Sciatic nerve (tissue), 2 donors: ENCODE measurements at places on chromosomes 13 and 19.

DNA sequence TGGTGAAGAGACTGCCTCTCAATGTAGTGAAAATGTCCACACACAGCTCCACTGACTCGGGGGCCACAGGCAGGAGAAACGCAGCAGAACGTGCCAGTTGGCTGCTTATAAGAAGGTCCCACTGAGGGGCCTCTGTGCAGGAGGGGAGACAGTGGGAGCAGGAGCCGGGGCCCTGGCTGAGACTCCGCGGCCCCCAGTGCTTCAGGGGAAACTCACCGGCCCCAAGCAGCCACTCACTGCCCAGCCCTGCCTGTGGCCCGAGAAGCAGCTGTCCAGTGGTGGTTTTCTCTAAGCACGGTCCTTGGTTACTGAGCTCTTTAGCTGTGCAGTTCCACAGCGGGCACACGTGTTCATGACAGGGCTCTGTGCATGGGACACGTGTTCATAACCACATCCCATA lies 91.9 kb upstream of the MCF2L start:
- DNase-seq: no peak

- DNase-seq: no peak
These were observed 3.1 kb downstream of the RPS16 start for GRCh38 chr19:39432677-39433025.

DNA sequence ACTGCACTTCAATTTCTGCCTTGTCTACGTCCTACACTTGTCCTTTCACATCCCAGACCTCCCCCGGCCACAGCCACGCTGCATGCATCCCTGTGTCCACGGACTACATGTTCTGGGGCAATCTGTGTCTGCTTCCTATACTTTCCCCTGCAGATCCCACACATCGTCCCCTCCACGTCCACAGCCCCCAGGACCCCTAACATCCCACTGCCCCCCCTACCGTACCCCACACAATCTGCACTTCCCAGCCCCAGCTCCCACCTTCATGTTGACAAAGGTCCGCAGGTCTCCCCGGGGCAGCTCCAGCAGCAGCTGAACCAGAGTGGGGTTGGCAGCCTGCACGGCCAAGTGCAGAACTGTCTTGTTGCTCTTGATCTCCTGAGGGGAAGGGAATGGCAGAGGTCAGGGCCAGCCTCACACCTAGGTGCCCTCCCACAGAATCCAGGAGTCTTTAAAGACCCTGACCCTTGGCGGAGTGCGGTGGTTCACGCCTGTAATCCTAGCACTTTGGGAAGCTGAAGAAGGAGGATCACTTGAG lies 10.2 kb downstream of the NFKBID start:
- no peak for DNase-seq

GRCh38 chr19:39845933-39846677 lies at the start of gene FBL:
Gene FBL, minus strand, starts transcription at chr19:39846379. Its CDS starts 79 bp downstream, at chr19:39846300.
- DNase-seq: peak; percentile 99

- DNase-seq: no peak
These were observed 487.8 kb upstream of the SPRY2 start for GRCh38 chr13:80828759-80829158.

DNA sequence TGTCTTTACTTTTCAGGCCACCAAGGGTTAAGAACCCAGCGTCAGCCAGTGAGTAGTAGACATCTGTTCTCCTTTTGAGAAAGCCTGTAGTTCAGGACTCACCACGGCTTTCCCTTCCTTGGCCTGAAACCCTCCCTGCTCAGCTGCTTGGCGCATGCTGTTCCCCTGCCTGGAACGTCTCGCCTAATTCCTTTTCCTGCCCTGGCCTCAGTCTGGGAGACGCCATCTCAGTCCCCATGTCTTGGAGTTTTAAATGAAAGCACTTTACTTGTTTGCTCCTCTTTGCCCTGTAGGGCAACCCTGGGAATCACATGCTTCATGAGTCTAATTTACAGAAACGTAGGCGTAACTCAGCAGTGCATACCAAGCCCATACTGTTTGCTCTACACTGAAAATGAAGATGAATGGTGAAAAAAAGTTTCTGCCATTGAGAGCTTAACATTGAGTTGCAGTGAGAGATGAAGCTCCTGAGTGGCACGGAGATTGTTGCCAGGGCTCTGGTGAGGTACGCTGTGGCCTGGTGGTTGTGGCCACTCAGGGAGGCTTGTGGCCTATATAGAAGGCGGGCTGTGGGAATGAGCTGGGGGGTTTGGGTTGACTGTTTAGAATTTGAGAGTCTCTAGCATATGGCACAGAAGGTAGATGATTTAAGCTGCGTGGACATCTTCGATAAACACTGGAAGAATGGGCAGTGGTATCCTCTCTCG lies 52.8 kb downstream of the GATAD2A start:
- DNase-seq: no peak

- no peak for DNase-seq
These were observed 446.4 kb downstream of the COG6 start for GRCh38 chr13:40101708-40102359.

DNA sequence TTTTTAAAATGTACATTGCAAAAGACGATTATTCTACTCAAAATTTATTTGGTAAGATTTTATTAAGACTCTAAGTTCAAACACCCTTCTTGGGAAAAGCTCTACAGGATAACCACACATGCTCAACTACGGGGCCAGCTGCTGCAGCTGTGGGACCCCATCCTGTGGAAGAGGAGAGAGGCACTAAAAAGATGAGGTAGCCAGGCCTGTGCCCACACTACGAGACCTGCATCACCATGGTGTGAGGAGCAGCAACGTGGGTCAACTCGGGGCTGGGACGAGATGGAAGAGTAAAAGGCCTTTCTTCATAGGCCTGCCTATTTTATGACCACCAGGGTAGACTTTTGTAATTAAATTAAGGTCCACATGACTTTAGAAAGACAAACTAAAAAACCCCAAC lies 4.6 kb upstream of the CCNP start:
- no peak for DNase-seq

DNA sequence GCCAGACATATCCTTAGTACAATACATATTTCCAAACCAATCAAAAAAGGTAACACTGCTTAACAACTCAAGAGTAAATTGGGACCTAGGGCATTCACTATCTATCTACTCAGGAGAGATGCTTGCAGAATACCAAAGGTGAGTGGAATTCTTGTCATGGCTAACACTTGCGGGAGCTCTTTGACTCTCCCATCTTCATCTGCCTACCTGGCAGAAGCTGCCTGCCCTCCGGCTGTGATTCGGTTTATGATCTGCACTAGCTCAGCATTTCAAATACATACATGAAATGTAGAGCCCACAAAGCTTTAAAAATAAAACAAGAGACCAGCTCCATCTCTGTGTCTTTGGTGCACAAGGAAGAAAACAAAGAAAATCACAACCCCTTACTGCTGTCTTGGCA lies 127.3 kb downstream of the STARD13 start:
- DNase-seq: no peak

GRCh38 chr13:108573455-108573854 lies 56.0 kb upstream of the MYO16 start:
- DNase-seq: no peak
